ENCODE measurements at places on chromosomes 7 and 10.

GRCh38 chr10:126813432-126813831, 91.8 kb upstream of the DOCK1 start:
- no peak for DNase-seq

- DNase-seq = no peak
These were observed 108.5 kb downstream of the SND1 start for GRCh38 chr7:127760436-127761031.

DNA sequence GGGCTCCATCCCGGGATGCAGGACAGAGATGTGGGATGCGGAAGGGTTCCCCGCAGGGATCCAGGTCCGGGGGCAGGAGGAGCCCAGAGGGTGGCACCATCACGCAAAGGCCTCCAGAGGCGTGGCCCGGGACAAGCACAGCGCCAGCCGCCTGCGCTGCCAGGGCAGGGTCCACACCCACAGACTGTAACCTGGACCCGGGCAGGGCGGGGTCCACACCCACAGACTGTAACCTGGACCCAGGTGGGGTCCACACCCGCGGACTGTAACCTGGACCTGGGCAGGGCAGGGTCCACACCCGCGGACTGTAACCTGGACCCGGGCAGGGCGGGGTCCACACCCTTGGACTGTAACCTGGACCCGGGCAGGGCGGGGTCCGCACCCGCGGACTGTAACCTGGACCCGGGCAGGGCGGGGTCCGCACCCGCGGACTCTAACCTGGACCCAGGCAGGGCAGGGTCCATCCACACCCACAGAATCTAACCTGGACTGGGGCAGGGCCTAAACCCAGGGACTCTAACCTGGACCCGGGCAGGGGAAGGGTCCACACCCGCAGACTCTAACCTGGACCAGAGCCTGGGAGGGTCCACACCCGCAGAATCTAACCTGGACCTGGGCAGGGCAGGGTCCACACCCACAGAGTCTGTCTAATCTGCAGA, 37.5 kb upstream of the SUN1 start:
- no peak for DNase-seq

GRCh38 chr10:66786709-66787108, 139.1 kb upstream of the LRRTM3 start:
- no peak for DNase-seq

- no peak for DNase-seq
These were observed 65.6 kb downstream of the WIPF3 start for GRCh38 chr7:29871787-29872398.

All from iPS-NIHi11 (cell line).